ENCODE measurements at places on chromosomes 5 and 9.

DNA sequence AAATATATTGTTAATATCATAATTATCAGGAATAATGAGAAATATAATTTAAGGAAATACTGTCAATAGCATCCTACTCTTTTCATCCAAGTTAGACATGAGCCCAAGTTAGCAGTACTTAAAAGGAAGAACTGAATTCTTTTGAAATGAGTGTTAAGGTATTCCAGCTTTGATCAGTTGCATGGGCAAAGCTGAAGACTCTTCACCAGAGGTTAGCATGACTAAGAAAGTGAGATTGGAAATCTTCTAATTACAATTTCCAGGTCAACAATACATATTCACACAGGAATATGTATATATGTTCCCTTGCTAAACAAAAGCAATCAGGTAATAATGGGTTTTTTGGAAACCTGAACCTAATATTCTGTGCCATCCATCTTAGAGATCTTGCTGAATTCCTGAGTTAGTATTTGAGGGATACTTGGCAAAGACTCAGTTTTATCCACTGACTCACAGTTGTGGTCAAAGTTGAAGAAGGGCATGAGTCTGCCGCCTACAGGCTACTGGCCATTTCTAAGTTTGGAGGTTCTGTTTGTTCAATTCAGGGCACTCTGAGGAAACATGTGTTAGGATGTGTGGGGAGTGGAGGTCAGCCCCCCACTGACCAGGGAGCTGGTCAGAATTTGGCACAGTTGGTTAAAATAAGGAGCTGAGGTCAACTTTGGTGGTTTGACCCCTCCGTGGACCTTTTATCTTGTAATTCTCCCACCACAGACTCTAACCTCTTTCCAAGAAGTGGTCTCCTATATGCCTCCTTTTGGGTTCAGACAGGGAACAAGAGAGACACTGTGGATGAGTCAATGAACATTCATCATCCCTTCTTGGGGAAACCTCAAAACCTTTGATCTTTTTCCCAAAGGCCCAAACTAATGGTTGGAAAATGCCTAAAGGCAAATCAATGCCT, 118.3 kb downstream of the PIK3R1 start:
- no peaks in the 10 kb centered on the region for H3K27me3 ChIP-seq
- no peaks in the 10 kb centered on the region for H3K36me3 ChIP-seq
- no peaks in the 10 kb centered on the region for H3K4me1 ChIP-seq

- H3K27ac ChIP-seq = no peak overlapping the region
- peaks cover 16% of the 10 kb centered on the region for H3K4me1 ChIP-seq
- H3K36me3 ChIP-seq = no peaks in the 10 kb centered on the region
- no peak overlapping the region for H3K4me3 ChIP-seq
- DNase-seq = no peak
- H3K27me3 ChIP-seq = no peaks in the 10 kb centered on the region
These were observed 171.7 kb downstream of the C9orf152 start for GRCh38 chr9:110036286-110036685.

DNA sequence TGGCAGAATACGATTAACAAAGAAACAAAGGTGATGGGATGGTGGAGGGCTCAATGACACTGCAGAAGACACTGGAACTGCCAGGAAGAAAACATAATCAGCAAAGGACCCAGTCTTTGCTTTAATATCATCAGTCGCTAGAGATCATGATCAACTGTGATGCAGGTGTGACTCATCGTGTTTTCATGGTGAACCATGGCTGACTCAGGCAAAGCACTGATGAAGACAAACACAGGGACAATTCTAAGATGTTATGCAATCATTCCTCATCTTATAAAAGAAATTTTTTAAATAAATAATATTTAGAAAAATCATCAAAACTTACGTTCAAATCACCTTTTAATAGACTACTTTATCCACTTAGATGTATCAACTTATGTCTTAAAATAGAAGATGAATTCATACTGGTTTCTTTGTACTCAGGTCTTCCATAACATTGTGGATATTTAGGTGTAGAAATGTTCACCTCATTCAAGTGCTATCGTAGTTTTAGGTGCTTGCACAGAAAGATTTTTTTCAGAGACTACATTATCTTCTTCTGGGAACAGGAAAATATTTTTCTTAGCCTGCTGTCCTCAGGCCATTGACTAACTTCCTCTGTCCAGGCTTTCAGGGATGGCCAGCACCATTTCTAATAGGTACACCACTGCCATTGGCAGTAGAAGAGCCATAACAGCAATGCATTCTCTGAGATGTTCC, 673.4 kb upstream of the MEF2C start:
- no peak overlapping the region for H3K27ac ChIP-seq
- H3K27me3 ChIP-seq = no peaks in the 10 kb centered on the region
- H3K4me3 ChIP-seq = no peak overlapping the region
- H3K36me3 ChIP-seq = no peaks in the 10 kb centered on the region

GRCh38 chr5:93311881-93312280, 269.1 kb downstream of the NR2F1-AS1 start:
- no peaks in the 10 kb centered on the region for H3K27me3 ChIP-seq
- no peaks in the 10 kb centered on the region for H3K36me3 ChIP-seq
- no peaks in the 10 kb centered on the region for H3K4me1 ChIP-seq
- H3K4me3 ChIP-seq = no peak overlapping the region

DNA sequence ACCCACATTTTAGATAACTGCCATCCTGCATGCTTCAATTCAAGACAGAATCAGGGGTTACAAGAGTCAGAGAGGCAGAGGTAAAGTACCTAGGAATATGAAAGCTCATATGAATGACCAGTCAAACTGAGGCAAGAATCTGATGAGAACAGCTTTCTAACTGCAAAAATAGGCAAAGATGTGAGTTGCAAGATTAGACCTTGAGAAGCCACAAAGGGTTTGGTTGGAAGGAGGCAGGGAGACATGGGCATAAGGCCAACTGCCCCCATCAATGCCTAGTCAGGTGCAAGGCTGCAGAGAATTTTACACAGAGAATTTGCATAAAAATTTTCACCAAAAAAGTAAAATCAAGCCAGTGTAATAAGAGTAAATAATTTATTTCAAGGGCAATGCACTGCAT, 12.8 kb downstream of the FAM114A2 start:
- no peak overlapping the region for H3K4me3 ChIP-seq
- no peak overlapping the region for H3K27ac ChIP-seq
- DNase-seq = no peak
- no peaks in the 10 kb centered on the region for H3K27me3 ChIP-seq
- H3K4me1 ChIP-seq = no peaks in the 10 kb centered on the region

GRCh38 chr5:125750147-125750860, 672.9 kb upstream of the GRAMD2B start:
- no peak for DNase-seq
- no peaks in the 10 kb centered on the region for H3K36me3 ChIP-seq
- no peak overlapping the region for H3K4me3 ChIP-seq
- no peaks in the 10 kb centered on the region for H3K27me3 ChIP-seq
- no peaks in the 10 kb centered on the region for H3K4me1 ChIP-seq

GRCh38 chr5:104635227-104635626, 1072.6 kb upstream of the NUDT12 start:
- H3K27me3 ChIP-seq = no peaks in the 10 kb centered on the region
- DNase-seq = no peak
- no peak overlapping the region for H3K27ac ChIP-seq
- H3K4me1 ChIP-seq = no peaks in the 10 kb centered on the region
- H3K36me3 ChIP-seq = no peaks in the 10 kb centered on the region

- H3K27me3 ChIP-seq = no peaks in the 10 kb centered on the region
- H3K4me1 ChIP-seq = no peaks in the 10 kb centered on the region
- no peak for DNase-seq
- H3K27ac ChIP-seq = no peak overlapping the region
These were observed 3.8 kb upstream of the MAN2A1 start for GRCh38 chr5:109685916-109686315.

DNA sequence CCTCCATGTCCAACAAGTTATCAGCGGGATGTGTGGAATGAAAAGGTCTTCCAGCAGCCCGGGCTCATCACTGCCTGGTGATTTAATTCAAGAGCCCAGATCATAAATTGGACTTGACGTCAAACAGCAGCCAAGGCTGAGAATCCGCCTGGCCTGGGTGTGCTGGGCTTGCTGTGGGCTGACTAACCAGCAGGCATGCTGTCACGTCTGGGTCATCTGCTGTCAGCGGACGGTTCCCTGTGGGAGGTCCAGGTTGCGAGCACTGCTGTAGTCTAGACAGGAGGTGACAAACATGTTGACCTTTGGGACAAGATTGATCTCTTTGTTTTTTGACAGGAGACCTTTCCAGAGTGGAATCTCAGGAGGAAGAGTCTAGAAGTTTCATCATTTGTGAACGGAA, 289.7 kb downstream of the OSTF1 start:
- H3K27ac ChIP-seq = no peak overlapping the region
- no peaks in the 10 kb centered on the region for H3K36me3 ChIP-seq

DNA sequence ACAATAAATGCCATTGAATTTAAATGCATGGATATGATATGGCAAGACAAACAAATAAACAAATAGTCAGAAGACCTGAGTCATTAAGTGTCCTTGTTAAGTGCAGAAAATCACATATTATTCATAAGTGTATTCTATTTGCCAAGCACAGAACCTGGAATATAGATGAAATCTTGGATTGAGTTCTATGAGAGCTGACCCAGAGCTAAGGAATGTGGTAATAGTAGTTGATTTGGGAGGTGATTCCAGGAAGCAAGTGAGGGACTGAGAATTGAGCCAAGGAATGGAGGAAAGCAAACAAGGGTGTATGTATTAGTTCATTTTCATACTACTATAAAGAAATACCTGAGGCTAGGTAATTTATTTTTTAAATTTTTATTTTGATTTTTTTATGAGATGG, 208.9 kb downstream of the TRIM32 start:
- H3K27me3 ChIP-seq = no peaks in the 10 kb centered on the region
- no peak overlapping the region for H3K4me3 ChIP-seq
- DNase-seq = no peak
- H3K27ac ChIP-seq = no peak overlapping the region
- no peaks in the 10 kb centered on the region for H3K36me3 ChIP-seq

DNA sequence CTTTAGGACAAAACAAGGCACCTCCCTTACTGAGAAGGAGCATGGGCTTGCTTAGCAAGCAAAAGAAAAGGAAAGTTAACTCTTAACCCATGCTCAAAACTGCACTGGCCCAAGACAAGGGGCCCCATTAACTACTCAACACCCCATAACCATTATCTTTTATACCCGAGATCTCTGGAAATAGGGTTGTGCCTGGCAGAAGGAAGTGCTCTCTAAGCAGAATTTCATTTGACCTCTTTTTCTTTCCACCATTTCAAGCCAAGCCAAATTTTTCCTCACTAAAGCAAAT, 167.2 kb downstream of the RASEF start:
- no peak overlapping the region for H3K4me3 ChIP-seq
- no peaks in the 10 kb centered on the region for H3K27me3 ChIP-seq
- no peaks in the 10 kb centered on the region for H3K36me3 ChIP-seq
- H3K27ac ChIP-seq = no peak overlapping the region
- H3K4me1 ChIP-seq = no peaks in the 10 kb centered on the region

DNA sequence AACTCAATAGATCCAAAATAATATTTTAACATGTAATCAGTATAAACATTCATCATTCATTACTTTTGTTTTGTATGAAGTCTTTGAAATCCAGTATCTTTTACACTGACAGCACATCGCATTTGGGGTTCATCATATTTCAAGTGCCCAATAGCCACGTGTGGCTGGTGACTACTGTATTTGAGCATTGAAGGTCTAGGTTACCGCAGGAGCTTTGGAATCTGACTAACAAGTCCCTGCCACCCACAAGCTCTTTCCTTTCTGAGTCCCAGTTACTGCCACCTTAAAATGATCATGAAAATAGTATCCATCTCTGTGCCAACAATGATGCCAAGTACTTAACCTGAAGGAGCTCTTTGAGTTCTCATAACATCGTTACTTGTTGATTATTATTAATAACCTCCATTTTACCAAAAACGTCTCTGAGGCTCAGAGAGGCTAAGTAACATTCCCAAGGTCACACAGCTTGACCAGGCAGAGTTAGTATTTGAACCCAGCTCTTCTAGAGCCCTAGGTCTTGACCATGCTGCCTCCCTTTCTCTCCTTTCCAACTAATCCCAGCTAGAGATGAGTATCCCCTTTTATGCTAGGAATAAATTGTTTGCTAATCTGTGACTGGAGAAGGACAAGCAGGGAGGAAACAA, 24.2 kb downstream of the ARHGEF37 start:
- H3K27ac ChIP-seq = peak overlapping the region; percentile 86
- no peak for DNase-seq
- H3K36me3 ChIP-seq = peaks cover 46% of the 10 kb centered on the region

DNA sequence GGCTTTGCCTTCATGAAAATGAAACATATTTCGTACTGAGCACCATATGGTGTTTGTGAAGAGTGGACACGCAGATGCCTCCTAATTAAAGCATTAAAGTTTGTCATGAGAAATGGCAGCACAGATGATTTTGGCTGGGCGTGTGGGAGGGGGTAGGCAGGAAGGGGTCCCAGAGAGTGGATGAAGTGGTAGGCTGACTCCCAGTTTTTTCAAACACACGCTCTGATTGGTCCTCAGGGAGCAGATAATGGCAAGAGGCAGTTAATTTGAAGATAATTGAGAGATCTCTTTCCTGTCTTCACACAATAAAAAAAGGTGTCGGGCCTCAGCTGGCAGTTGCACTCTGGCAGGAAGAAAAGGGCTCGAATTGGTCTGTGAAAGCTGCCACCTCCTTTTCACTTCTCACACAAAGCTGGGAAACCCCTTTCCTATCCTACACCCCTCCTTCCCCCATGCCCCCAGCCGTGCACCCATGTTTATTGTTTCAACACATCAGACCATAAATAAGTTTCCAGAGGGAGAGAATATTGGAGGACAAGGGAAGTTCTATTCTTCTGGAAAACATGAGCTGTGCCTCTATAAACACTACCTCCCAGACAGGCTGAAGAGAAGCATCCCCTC, 429.6 kb downstream of the ARHGEF28 start:
- no peak for DNase-seq
- H3K27me3 ChIP-seq = no peaks in the 10 kb centered on the region
- no peaks in the 10 kb centered on the region for H3K36me3 ChIP-seq
- no peak overlapping the region for H3K4me3 ChIP-seq

DNA sequence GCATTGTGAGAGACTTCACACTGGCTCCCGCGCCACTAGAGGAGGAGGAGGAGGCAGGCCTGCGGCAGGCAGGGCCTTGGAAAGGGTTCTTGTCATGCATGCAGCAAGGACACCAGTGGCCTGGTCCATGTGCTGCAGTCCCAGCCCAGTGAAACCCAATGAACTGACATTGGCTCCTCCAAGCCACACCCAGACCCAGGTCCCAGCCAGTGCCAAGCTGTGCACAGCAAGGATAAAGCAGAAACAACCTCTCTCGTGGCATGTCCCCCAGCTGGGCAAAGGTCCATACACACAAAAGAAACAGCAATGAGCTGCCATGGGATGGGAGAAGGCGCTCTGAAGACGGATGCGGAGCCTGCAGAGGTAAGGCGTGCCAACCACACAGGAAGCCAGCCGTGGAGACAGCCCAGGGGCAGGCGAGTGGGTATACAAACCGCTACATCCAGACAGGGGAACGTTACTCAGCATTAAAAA, 89.2 kb downstream of the SEMA4D start:
- no peaks in the 10 kb centered on the region for H3K4me1 ChIP-seq
- peaks cover 56% of the 10 kb centered on the region for H3K36me3 ChIP-seq
- no peaks in the 10 kb centered on the region for H3K27me3 ChIP-seq
- DNase-seq = no peak

DNA sequence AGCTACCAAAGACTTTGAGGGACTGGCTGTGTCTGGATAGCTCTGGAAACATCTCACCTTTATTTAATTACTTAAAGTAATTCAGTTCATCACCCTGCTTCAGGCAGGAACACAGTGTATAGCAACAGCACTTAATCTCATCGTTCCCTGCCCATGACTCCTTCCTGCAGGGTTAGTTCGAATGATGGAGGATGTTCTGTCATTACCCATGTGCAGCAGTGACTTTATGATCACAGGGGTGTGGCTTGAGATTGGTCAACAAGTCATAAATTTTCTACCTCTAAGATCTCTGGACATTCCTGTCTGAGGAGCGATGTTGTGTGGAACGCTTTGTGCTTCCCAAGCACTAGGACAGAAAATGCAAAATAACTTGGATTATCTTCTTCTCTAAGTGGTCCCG, 37.1 kb upstream of the PRUNE2 start:
- no peak overlapping the region for H3K4me3 ChIP-seq
- no peaks in the 10 kb centered on the region for H3K36me3 ChIP-seq
- H3K27ac ChIP-seq = no peak overlapping the region
- H3K27me3 ChIP-seq = no peaks in the 10 kb centered on the region
- H3K4me1 ChIP-seq = no peaks in the 10 kb centered on the region
